ENCODE measurements at places on chromosomes 7 and 10.

GRCh38 chr7:140093375-140093774 is 30.6 kb upstream of the PARP12 start:
- DNase-seq: no peak

DNA sequence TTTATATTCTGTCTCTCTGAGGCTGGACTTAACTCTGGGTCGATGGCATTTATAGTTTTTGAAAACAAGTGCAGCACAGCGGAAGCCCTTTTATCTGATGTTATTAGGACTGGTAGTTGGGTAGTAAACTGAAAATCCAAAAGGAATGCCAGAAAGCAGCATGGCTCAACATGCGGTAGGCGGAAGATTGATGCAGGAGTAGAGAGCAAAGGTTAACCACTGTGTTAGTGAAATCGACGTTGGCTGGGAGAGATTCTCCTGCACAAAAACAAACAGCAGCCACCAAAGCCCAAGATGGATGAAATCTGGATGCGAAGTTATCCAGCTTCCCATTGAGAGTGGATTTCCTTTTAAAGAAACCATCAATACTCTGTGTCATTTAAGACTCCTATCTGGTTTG is 54.5 kb upstream of the EMX2 start:
- no peak for DNase-seq

GRCh38 chr10:62915158-62915557 is 99.0 kb upstream of the EGR2 start:
- DNase-seq: no peak

DNA sequence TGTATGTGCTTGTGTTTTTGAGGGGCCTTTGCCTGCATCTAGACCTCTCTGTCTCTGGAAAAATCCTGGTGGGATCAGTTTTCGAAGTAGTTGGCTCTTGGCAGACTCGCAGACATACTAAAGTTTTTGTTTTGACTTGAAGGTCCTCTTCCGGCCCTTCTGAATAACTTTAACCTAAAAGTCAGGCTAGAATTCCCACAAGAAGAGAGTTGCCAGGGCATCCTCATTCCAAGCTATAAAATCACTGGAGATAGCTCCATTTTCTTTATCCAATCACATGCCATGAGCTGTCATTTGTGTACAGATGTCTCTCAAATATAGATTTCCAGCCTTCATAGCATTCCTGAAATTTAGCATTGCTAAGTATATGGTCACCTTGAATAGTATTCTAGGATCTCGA is 967.8 kb downstream of the LRMDA start:
- DNase-seq: no peak

DNA sequence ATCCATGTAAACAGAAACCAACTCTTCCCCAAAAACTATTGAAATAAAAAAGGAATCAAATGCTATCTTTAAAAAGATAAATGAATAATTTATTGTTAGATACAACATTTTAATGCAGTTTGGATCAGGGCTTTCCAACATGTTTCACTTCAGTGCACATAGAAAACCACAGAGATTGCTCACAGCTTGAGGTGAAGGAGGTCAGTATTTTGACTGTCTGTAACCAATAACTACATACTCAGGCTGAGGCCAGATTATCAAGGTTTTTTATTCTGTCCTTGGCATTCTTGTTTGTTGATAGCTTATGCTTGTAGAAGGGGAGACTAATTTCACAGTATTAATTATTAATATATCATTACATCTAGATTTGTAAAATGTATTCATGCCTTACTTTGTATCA is 195.5 kb downstream of the PRKG1 start:
- no peak for DNase-seq

DNA sequence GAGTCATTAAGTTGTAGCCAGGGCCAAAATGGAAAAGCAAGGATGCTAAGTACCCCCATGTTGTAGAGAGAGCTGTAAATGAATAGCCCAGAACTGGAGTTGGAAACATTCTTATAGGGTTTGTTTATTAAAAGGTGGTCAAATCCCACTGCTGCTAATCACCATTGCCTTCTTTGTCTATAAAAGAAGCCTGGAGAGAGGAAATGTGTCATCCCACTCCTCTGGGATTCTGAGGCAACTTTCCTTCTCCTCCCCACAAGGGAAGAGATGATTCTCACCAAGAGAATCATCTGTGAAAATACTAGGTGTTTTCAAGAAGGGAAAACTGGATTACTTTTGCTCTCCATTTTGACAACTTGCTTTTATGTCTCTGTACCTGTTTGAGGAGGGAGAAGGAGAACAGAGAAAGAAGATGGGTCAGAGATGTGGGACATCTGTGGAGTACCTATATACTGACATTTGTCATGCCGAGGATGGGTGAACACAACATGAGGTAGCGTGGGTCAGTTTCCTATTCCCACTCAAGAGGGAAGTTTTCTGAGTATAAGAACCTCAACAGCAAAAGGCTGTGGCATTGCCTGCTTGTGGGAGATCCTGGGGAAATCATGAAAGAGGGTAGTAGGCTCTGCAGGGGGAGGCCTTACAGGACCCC is 262.2 kb downstream of the KIF20B start:
- DNase-seq: no peak

- no peak for DNase-seq
Observed at GRCh38 chr7:84100866-84101265, 93.7 kb downstream of the SEMA3A start.

DNA sequence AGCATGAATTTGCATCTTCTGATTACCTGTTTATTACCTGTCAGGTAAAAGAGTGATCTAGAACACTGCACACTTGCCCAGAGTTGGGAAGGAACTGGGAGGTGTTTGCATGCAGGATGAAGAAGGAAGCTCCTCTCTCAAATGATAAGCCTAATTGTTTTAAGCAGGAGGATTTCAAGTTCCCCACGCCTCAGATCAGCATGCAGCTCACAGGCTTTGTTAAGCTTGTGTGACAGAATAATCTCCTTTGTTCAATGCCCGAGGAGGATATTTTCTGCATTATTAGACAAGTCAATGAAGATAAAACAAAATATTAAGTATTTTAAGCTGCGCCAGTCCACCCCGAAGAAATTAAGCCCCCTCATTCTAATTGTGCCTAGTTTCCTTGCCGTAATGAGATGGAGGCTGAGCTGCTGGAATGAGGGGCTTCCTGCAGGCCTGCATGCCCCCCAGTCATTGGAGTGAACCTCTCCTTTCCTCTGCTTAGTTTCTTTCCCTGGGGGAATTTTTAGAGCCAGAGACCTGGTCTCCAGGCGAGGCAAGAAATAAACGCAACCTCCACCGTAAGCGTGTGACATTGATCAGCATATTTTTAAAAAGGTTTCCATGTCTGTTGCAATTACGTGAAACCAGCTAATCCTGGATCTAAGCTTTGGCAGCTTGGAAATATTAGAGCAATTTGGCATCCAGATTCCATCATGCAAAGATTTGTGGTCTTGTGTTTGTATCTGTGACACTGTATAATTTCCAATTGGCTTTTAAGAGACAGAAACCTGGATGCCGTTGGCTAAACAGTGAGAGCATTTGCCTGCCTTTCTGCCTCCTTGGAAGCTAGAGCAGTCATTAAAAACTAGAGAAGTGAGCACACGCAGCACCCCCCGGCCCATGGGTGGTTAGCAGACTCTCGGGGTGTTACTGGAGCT is 376.0 kb downstream of the GALNT17 start:
- DNase-seq: no peak

GRCh38 chr10:47348138-47348651 is at the start of gene RBP3:
TSS of gene RBP3 (plus strand) at chr10:47348363. CDS start at chr10:47348485, 122 bp downstream.
- no peak for DNase-seq

Measured in activated T-cell treated with anti-CD3 and anti-CD28 coated beads, Interleukin-2, amount 50 U/mL, for 48 hours (primary cell).